ENCODE measurements at places on chromosomes 3 and 15. TPM values are rescaled to one million over a fixed set of nuclear protein-coding genes. Genes with fewer than 3 reads are reported as not detected.

GRCh38 chr3:99248130-99248529 lies 346.6 kb upstream of the DCBLD2 start:
- no peak for DNase-seq

- no peak for DNase-seq
Measured at GRCh38 chr3:72044231-72044855, 259.4 kb upstream of the PROK2 start.

- DNase-seq, result no peak
Measured at GRCh38 chr3:129936757-129937156, 37.8 kb upstream of the TRH start.

- DNase-seq, result no peak
Measured at GRCh38 chr15:89112341-89112971, 24.2 kb downstream of the ABHD2 start.

DNA sequence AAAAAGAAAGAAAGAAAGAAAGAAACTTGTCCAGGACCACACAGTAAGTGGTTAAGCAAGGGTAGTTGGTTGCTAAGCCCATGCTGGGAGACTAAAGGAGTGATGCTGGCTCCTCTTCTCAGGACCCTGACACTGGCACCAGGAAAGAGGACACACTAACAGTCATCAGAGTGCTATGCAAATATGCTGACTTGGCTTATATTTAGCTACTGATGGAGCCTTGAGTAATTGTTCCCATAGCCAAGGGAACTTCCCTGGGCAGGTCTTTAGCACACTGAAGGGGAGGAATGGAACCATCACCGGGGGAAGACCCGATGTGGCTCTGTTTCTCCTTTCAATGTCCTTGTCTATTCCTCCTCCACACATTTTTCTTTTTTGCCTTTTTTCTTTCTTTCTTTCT lies 6.2 kb downstream of the TMEM40 start:
- no peak for DNase-seq

- no peak for DNase-seq
Measured at GRCh38 chr3:190721330-190721729, 141.2 kb downstream of the GMNC start.

- DNase-seq, result no peak
Measured at GRCh38 chr3:57986261-57986660, 22.0 kb upstream of the FLNB start.

DNA sequence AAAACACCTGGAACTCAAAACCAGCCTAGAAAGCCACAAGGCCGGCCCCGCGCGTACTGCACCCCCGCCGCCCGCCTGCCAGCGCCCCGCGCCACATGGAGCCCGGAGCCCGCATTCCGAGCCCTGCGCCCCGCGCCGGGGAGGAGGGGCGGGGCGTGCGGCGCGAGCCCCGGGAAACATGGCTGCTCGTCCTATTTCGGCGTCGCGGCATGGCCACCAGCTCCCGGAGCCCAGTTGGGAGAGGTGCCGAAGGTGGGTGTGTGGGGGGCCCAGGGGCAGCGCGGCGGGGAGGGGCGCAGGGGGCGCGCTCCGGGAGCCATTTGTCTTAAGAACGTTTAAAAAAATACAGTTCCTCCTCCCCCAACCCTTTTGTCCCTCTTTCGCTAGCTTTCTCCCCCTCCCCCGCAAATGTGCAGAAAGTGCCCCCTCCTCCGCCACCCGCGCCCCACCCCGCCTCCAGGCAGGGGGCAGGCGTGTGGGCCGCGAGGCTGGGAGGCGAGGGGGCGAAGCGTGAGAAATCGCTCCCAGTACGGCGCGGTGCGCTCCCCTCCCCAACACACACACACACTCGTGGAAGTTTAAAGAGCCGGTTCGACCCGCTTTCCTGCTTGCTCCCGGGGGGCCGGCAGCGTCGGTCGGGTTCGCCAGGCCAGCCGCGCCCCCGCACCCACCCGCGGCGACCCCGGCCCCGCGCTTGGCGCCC lies 2.5 kb downstream of the ANP32A start:
- DNase-seq, result peak; percentile 77

DNA sequence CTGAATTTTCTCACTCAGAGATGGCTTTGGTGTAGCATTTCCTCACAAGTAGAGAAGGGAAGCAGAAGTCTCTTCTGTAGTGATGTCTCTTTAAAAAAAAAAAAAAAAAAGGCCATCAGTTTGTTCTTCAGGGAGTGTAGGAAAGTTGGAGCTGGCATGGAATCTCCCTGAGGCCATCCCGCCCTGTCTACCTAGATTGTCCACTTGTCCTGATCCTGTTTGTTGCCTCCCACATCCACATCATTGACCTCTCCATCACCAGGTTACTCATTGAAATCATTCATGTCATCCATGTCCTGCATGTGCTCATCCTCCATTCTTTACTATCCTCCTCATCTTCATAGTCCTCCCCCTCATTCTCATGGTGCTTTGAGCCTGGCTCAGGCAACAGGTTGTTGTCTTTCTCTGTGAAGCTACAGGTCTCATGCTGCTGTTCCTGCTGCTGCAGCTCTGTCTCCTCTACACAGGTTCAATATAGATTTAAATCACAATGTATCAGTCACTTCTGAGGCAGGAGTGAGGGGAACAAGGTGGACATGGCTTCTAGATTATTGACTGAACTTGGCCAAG lies 556.3 kb upstream of the NAALADL2 start:
- no peak for DNase-seq

GRCh38 chr3:84586427-84586826 lies 372.4 kb upstream of the CADM2 start:
- no peak for DNase-seq

Gene C3orf22
- total RNA-seq, result not detected

Gene P2RY13
- total RNA-seq, result not detected

Gene PCOLCE2
- 0.57 TPM for total RNA-seq
